ENCODE measurements at places on chromosomes 16 and 17. TPM values are rescaled to one million over a fixed set of nuclear protein-coding genes. Genes with fewer than 3 reads are reported as not detected.

TBL3 gene
- total RNA-seq = 59.4 TPM

MMD gene
- total RNA-seq = 21.6 TPM

SCGB1C2 gene
- total RNA-seq = not detected

GLTPD2 gene
- not detected for total RNA-seq

C17orf67 gene
- total RNA-seq = 0.35 TPM

TP53TG3B gene
- not detected for total RNA-seq

KCNAB3 gene
- total RNA-seq = 1.2 TPM

CCL1 gene
- total RNA-seq = not detected

MYH1 gene
- total RNA-seq = not detected

C17orf78 gene
- total RNA-seq = not detected

IRF8 gene
- total RNA-seq = not detected

BOLA2 gene
- total RNA-seq = 9.9 TPM

PRRT2 gene
- total RNA-seq = not detected

KRT10 gene
- 20.9 TPM for total RNA-seq

LGALS9B gene
- not detected for total RNA-seq

KRTAP9-2 gene
- total RNA-seq = not detected

CETP gene
- total RNA-seq = not detected

TLCD2 gene
- 2.6 TPM for total RNA-seq

PLXDC1 gene
- not detected for total RNA-seq

EPX gene
- not detected for total RNA-seq

TERF2IP gene
- 54.9 TPM for total RNA-seq

NPLOC4 gene
- 70.1 TPM for total RNA-seq

ZNF469 gene
- 1.8 TPM for total RNA-seq

GAST gene
- not detected for total RNA-seq

KRT24 gene
- total RNA-seq = not detected

DNASE1L2 gene
- 5.5 TPM for total RNA-seq

MRM3 gene
- 31.9 TPM for total RNA-seq

CHST4 gene
- not detected for total RNA-seq

GRB7 gene
- 4.9 TPM for total RNA-seq

XPO6 gene
- 106 TPM for total RNA-seq

PIGL gene
- 11.0 TPM for total RNA-seq

CSH1 gene
- not detected for total RNA-seq

CES5A gene
- total RNA-seq = not detected

TOP2A gene
- 96.1 TPM for total RNA-seq

TERB1 gene
- not detected for total RNA-seq

PPP1R1B gene
- not detected for total RNA-seq

CPHXL2 gene
- not detected for total RNA-seq

ZPBP2 gene
- total RNA-seq = not detected

GNG13 gene
- not detected for total RNA-seq

GRN gene
- total RNA-seq = 220 TPM

CCDC144A gene
- 0.71 TPM for total RNA-seq

GALNS gene
- 26.2 TPM for total RNA-seq

CRYBA1 gene
- total RNA-seq = not detected

CBX8 gene
- 10.3 TPM for total RNA-seq

HID1 gene
- total RNA-seq = under 0.01 TPM

CDRT15 gene
- not detected for total RNA-seq

SPDYE4 gene
- total RNA-seq = not detected

ADORA2B gene
- total RNA-seq = 65.2 TPM

SLC13A2 gene
- not detected for total RNA-seq

DNAH17 gene
- total RNA-seq = not detected

VASN gene
- 108 TPM for total RNA-seq

SYNGR3 gene
- 1.1 TPM for total RNA-seq

TPSAB1 gene
- total RNA-seq = not detected

MYH8 gene
- not detected for total RNA-seq

RNF222 gene
- not detected for total RNA-seq

SCRN2 gene
- total RNA-seq = 29.7 TPM

GPT2 gene
- total RNA-seq = 32.0 TPM

PRSS8 gene
- total RNA-seq = not detected

All from myometrial cell (primary cell).